ENCODE measurements at places on chromosomes 7 and 10.

GRCh38 chr7:65509368-65510186 lies 135.9 kb downstream of the ZNF92 start:
- H3K27me3 ChIP-seq, result peaks cover 44% of the 10 kb centered on the region
- H3K4me3 ChIP-seq, result peak overlapping the region; percentile 71
- no peak overlapping the region for H3K27ac ChIP-seq
- H3K36me3 ChIP-seq, result no peaks in the 10 kb centered on the region
- peak; percentile 17 for DNase-seq

GRCh38 chr7:28802450-28802849 lies 155.7 kb downstream of the TRIL start:
- peaks cover 13% of the 10 kb centered on the region for H3K36me3 ChIP-seq
- H3K4me3 ChIP-seq, result no peak overlapping the region
- H3K27me3 ChIP-seq, result peaks cover 3% of the 10 kb centered on the region
- no peak overlapping the region for H3K27ac ChIP-seq
- DNase-seq, result no peak

DNA sequence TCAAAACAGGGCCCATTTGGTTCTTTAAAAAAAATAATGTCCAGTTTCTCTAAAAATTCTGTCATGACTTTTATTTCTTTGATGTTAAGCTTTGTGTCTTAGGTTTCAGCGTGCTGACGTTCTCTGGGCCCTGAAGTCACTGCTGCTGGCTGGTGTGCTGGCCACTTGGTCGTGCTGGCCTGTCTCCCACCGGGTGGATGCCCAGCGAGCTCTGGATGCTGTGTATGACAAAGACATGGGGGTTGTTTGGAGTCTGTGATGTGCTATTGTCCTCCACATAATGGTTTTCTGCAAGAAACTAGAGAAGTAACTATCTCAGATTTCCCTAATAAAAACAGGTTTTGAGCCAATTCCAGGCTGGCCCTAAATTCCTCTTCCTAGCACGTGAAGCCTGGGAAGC lies 9.5 kb upstream of the IDI2 start:
- no peak overlapping the region for H3K4me3 ChIP-seq
- peak overlapping the region; percentile 88 for H3K27ac ChIP-seq
- peaks cover 14% of the 10 kb centered on the region for H3K4me1 ChIP-seq
- peaks cover 4% of the 10 kb centered on the region for H3K27me3 ChIP-seq

DNA sequence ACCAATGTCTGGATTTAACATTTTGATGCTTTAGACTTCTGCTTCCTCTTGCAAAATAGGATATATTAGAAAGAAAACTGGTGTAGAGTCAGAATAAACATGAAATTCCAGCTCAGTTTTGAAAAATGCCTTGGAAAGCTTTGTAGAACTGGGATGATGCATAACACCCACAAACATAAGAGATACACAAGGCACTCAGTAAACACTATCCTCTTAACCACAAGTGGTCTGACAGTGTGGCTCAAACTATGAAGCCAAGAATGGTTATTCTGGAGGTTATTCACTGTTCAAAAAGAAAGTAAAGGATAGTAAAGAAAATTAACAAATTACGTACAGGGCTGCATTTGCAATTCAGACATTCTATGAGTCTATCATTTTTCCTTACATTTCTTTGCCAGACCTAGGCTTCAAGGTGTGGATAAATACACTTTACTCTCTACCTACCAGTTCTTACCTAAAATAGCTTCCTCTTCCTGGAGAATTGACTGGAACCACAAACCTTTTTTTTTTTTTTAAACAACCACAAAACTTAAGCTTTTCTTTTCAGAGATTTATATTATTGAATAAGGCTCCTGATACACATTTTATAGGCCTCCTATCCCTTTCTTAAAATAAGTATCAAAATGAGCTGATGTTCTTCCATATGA lies 9.0 kb upstream of the RSBN1L start:
- H3K36me3 ChIP-seq, result peaks cover 67% of the 10 kb centered on the region
- H3K27ac ChIP-seq, result peak overlapping the region; percentile 7
- DNase-seq, result no peak
- H3K27me3 ChIP-seq, result no peaks in the 10 kb centered on the region
- peaks cover 35% of the 10 kb centered on the region for H3K4me1 ChIP-seq

DNA sequence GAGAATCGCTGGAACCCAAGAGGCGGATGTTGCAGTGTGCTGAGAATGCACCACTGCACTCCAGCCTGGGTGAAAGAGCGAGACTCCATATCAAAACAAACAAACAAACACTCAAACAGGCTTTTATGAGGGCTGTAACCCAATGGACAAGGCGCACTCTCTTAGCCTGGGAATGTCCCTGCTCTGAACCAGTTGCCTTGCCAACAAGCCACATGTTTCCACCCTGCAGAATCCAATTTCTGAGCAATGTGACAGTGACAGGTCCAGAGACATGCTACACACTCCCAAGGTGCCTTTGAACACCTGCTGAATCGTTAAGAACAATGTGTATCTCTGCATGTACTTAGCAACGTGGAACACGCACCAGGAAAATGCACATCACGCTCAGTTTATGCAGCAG lies 186.8 kb upstream of the AUTS2 start:
- DNase-seq, result peak; percentile 4
- peaks cover 10% of the 10 kb centered on the region for H3K27me3 ChIP-seq
- no peaks in the 10 kb centered on the region for H3K36me3 ChIP-seq

- H3K27ac ChIP-seq, result no peak overlapping the region
- no peaks in the 10 kb centered on the region for H3K36me3 ChIP-seq
- peak; percentile 53 for DNase-seq
- peaks cover 47% of the 10 kb centered on the region for H3K4me1 ChIP-seq
These were observed 1.2 kb downstream of the RARRES2 start for GRCh38 chr7:150340024-150340749.

DNA sequence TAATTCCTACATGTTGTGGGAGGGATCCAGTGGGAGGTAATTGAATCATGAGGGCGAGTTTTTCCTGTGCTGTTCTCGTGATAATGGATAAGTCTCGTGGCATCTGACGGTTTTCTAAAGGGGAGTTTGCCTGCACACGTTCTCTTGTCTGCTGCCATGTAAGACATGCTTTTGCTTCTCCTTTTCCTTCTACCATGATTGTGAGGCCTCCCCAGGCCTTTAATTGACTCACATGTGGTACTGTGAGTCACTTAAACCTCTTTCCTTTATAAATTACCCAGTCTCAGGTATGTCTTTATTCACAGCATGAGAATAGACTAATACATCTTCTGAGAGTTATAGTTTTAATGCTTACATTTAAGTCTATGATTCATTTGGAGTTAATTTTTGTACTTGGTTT lies 22.6 kb upstream of the CPN1 start:
- peaks cover 1% of the 10 kb centered on the region for H3K4me1 ChIP-seq
- no peaks in the 10 kb centered on the region for H3K36me3 ChIP-seq
- H3K27me3 ChIP-seq, result peaks cover 8% of the 10 kb centered on the region
- DNase-seq, result no peak

DNA sequence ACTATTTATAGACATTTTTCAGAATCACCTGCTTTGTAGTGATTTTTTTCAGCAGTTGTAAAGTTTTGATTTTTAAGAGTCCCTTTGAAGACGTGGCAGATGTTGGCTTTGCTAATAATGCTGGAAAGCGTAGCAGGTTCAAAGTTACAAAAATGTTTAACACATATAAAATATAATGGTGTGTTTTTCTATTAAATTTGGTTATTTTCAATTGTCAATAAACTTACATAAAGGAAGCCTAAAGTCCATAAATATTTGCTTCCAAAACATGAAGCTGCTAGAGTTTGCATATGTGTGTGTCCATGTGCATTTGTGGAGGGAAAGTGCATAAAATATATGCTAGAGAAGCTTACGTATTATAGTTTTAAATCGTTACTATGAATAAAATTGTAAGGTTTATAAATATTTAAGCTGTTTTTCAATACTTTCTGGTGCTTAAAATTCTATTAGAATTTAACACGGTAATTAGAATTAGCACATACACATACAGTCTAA lies 3.7 kb downstream of the MEOX2 start:
- peaks cover 35% of the 10 kb centered on the region for H3K4me1 ChIP-seq
- H3K27ac ChIP-seq, result no peak overlapping the region
- peaks cover 60% of the 10 kb centered on the region for H3K27me3 ChIP-seq
- DNase-seq, result no peak
- no peaks in the 10 kb centered on the region for H3K36me3 ChIP-seq
- no peak overlapping the region for H3K4me3 ChIP-seq

GRCh38 chr7:979886-980571 lies 3.0 kb upstream of the CYP2W1 start:
- no peak overlapping the region for H3K27ac ChIP-seq
- H3K27me3 ChIP-seq, result peaks cover 8% of the 10 kb centered on the region
- DNase-seq, result no peak
- H3K4me1 ChIP-seq, result peaks cover 19% of the 10 kb centered on the region
- no peak overlapping the region for H3K4me3 ChIP-seq

DNA sequence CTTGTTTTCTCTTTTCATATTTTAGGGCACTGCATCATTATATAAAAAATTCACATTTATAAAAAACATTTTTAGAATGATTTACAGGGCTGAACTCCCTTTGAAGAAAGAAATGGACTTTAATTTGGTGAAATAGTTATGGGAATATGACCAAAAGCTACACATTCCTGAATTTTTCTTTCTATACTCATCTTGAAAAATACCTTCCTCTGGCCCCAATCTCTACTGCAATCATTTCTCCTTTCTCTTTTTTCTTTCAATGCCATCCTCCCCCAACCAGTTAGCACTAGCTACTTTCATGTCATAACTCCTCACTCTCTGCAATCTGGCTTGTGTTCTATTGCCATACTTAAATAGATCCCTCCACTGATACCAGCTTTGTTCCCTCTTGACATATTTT lies 6.2 kb downstream of the WNT8B start:
- peaks cover 62% of the 10 kb centered on the region for H3K27me3 ChIP-seq
- no peak for DNase-seq
- no peak overlapping the region for H3K4me3 ChIP-seq
- H3K4me1 ChIP-seq, result no peaks in the 10 kb centered on the region

DNA sequence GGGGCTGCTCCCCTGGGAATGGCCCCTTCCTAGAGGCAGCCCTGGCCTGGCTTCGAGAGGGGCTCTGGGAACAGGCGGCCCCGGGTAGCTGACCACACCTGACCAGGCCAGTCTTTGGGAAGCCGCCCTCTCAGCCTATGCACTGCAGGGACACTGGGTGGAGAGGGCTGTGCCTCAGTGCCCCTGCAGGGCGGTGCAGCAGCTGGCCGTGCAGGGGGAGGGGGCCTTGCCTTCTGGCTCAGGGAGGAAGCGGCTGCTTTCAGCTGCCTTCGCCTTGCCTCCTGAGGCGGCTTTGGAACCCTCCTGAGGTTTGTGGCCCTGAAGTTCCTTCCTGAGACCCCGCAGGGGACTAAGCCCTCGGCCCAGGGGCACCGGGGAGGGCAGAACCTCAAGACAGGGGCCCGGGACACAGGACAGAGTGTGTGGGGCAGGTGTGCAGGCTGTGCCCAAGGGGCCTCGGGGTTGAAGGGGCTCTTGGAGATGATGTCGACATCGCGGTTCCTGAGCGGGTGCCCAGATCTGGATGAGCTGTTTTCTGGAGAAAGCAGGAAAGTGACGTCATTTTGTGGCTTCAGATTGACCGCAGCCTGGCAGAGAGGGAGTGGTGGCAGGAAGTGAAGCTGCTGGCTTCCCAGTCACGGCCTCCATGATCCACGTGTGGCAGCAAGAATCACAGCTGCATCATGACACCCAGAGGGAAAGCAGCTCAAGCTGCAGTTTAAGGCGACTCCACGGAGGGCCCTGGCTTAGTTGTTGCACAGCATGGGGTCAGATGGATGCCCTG lies 17.7 kb downstream of the ADAM8 start:
- peaks cover 48% of the 10 kb centered on the region for H3K4me1 ChIP-seq
- no peaks in the 10 kb centered on the region for H3K36me3 ChIP-seq
- H3K4me3 ChIP-seq, result peak overlapping the region; percentile 22
- no peak for DNase-seq
- H3K27ac ChIP-seq, result no peak overlapping the region

GRCh38 chr10:35384265-35384868 lies 48.1 kb downstream of the CCNY start:
- H3K4me3 ChIP-seq, result no peak overlapping the region
- no peak for DNase-seq
- peaks cover 25% of the 10 kb centered on the region for H3K36me3 ChIP-seq
- H3K4me1 ChIP-seq, result peaks cover 37% of the 10 kb centered on the region
- no peaks in the 10 kb centered on the region for H3K27me3 ChIP-seq
- H3K27ac ChIP-seq, result no peak overlapping the region

DNA sequence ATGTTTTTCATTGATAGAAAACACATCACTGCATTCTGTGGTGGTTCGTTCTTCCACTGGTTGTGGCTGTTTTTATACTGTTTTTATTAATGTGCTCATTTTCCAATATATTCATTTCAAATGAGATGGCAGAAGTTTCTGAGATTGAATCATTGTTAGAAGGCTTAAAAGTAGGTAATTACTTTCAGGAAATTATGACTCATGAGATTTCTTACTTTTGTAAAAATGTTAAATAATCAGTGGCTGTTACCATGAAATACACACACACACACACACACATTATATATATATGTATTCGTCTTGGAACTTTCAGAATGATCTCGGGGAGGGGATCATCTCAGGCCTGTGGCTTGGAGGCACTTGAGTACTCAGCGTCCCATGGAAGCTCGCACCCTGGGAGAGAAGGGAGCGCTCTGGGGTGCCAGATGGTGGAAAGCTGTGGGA lies 66.1 kb downstream of the ZMYND11 start:
- no peak for DNase-seq
- no peak overlapping the region for H3K4me3 ChIP-seq
- peaks cover 13% of the 10 kb centered on the region for H3K36me3 ChIP-seq
- H3K4me1 ChIP-seq, result no peaks in the 10 kb centered on the region

DNA sequence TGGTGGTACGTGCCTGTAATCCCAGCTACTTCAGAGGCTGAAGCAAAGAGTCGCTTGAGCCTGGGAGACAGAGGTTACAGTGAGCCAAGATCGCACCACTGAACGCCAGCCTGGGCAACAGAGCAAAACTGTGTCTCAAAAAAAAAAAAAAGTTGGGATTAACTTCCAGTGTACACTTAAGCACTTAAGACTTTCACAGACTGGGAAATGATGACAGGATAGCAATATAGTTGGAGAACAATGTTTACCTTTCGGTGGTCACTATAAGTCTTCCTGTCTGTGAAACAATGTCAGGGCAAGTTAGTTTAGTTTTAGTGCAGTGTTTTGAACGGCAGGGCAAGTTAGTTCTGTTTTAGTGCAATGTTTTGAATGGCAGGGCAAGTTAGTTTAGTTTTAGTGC lies 130.2 kb downstream of the TPST1 start:
- H3K4me3 ChIP-seq, result no peak overlapping the region
- peaks cover 11% of the 10 kb centered on the region for H3K4me1 ChIP-seq
- peaks cover 4% of the 10 kb centered on the region for H3K27me3 ChIP-seq
- H3K27ac ChIP-seq, result no peak overlapping the region
- DNase-seq, result no peak

- H3K27ac ChIP-seq, result peak overlapping the region; percentile 56
- DNase-seq, result no peak
- H3K36me3 ChIP-seq, result peaks cover 87% of the 10 kb centered on the region
These were observed 22.3 kb downstream of the BZW2 start for GRCh38 chr7:16668049-16668858.
